Stimulated activated CD8-positive, alpha-beta memory T cell treated with anti-CD3 and anti-CD28 coated beads, Interleukin-2, amount 100 ng/mL, for 48 hours (primary cell): ENCODE measurements at places on chromosomes 11 and 22.
A peak's percentile ranks its signal among the peaks of the same experiment; 100 is the strongest.

GRCh38 chr22:23826510-23827350 is 12.1 kb downstream of the DERL3 start:
- no peak for DNase-seq

DNA sequence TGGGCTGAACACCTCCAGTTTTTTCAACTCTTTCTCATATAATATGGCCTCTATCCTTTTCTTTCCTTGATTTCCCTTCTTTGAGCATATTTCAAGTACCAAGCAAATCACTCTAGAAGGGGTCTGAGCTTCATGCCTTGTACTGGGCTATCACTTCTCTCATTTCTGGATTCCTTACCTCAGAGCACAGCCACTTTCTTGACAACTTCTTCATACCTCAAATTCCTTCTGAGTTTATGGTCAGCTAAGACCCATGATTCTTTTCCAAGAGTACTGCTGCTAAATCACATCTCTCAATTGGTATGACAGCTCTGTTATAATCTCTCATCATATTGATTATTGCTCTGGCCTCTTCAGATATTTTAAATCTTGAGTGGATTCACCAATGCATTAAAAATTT is 224.8 kb upstream of the ZBED5 start:
- DNase-seq = no peak

GRCh38 chr22:39655004-39655579 is 84.5 kb downstream of the CACNA1I start:
- no peak for DNase-seq

DNA sequence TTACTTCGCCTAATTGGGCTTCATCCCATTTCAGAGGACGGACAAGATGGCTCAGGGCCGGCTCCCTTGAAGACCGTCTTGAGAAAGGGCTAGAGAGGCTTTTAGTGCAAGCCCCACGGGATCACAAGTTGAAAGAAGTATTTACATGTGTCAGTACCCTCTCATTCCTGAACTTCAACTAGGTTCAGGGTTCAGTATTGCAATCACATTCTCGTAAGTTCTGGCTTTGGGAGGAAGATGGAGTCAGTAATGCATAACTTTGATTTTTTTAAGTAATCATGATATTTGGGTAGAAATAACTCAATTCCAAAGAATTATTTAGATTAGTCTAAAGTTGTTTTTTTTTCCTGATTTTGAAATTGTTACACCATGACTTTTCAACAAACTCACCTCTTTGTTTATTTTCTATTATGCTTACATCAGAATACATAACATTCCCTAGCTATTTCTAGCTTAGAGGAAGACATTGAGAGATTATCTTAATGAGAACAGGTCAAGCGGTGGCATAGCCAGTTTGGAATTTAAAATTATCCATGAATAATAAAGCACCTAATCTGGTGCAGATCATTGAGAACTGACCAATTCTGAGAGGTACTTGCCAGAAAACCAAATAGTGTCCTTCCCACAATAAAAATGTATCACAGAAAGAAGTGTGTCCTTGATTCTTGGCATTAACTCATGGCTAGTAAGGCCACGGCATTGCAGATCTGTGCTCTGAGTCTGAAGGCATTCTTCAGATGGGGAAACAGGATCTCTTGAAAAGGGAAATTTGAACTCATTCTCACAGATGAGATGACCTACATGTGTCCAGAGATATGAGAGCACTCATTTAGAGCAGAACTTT is 92.1 kb upstream of the BLID start:
- DNase-seq = no peak

GRCh38 chr11:13277768-13278608 is at the start of gene BMAL1:
TSS of gene BMAL1 (plus strand) at chr11:13277790. CDS start at chr11:13354309, 76,519 bp downstream.
- peak; percentile 44 for DNase-seq

- no peak for DNase-seq
These were observed 124.1 kb upstream of the MPPED2 start for GRCh38 chr11:30710221-30710620.

- no peak for DNase-seq
These were observed 15.6 kb downstream of the PCF11 start for GRCh38 chr11:83172551-83172950.

GRCh38 chr11:124776865-124777645 is 15.0 kb upstream of the ESAM start:
- no peak for DNase-seq

- no peak for DNase-seq
These were observed 11.9 kb downstream of the HIRA start for GRCh38 chr22:19419464-19420178.

- no peak for DNase-seq
These were observed 62.5 kb downstream of the MACROD1 start for GRCh38 chr11:64103277-64103985.

DNA sequence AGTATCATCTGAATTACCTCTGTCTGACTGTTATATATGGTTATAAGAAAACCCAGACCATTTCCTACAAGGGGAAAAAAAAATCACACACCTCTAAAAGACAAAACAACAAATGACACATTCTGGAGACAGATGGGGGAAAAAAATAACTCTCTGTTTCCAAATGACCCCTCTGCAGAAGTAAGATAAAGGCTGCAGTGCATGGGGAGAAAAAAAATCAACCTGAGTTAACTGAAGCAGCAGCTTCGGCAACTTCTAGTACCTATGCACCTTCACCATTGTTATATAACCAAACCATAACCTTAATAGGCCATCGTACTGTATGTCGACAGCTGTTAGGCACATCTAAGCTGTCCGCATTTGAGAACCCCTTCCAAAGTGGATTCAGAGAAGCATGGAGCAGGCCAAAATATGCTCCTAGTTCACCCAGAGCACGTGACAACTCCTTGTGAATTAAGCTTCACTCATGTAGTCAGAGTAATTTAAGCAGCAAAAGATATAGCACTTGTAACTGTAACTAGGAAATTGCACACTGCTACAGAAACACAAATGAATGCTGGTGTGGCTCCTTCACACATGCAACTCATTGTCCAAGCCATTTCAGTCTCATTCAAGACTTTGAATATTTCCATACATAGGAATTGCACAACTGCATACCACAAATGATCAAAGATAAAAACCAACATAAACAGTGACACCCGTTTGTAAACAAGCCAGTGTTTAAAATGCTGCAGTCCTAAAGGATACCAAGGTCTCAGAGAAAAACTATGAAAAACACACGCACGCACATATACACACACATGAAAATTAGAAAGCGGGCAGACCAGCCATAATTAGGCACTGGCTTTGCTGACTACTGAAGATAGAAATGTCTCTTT is 2.7 kb downstream of the SIK3 start:
- DNase-seq = no peak

DNA sequence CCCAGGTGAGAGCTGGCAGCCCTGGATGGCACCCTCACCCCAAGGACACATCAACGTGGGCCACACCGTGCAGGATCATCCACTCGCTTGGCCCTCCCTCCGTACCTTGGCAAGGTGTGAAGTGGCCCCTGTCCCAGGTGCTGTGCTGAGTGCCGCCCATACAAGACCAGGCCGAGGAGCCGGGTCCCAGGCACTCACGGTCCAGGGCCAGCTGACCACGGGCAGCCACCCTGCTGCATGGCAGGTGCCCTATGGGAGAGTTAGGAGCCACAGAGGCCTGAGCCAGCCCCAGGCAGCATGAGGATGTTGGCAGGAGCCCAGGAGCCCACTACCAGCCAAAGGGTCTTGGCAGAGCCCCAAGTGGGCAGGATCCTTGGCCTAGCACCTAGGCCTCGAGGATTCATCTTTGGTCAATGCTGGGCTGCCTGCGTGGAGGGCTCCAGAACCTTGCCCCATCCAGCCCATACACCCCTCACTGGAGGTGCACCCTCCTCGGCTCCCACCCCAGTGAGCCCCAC is 19.6 kb downstream of the RTN4R start:
- no peak for DNase-seq

GRCh38 chr11:33982661-33983060 is 68.9 kb upstream of the CAPRIN1 start:
- DNase-seq = no peak

DNA sequence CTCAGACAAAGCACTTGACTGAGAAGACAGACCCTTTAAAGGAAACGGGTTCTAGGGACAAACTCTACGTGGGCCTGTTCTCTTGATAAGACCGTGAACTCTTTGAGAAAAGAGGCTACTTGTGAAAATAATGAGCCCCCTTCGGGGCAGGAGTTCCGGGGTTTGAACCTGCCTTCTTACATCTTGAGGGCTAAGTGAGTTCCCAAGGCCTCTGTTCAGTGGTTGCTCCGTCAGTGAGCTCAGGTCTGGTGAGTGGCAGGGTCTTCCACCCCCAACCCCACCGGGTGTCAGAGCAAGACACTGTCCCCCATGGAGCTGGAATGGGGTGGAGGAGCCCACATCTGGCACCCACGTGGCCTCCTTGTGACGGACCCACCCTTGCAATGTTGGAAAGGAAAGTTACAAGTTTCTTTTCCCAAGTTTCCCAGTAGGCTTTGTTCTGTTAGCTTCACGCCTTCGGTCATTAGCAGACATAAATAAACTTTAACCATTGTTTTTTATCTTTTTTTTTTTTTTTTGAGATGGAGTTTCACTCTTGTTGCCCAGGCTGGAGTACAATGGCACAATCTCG is 6.3 kb upstream of the SAMM50 start:
- DNase-seq = no peak

DNA sequence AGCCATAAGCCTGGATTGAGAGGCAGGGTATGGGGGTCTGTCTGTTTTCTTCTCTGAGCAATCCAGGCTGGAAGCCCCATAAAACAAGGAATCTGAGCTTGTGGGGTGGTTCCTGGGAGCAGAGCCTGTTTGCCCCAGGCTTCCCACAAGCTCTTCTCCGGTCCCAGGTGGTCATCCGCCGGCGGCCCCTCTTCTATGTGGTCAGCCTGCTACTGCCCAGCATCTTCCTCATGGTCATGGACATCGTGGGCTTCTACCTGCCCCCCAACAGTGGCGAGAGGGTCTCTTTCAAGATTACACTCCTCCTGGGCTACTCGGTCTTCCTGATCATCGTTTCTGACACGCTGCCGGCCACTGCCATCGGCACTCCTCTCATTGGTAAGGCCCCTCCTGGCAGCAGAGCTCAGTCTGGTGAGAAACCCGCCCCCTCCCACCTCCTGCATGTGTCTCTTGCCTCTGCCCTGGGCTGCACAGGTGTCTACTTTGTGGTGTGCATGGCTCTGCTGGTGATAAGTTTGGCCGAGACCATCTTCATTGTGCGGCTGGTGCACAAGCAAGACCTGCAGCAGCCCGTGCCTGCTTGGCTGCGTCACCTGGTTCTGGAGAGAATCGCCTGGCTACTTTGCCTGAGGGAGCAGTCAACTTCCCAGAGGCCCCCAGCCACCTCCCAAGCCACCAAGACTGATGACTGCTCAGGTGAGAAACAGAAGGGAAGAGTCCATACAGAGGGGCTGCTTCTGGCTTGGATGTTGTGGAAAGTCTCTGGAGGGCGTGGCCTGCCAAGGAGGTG is 11.6 kb downstream of the HTR3A start:
- no peak for DNase-seq

- DNase-seq = no peak
These were observed 214.3 kb downstream of the NXPE2 start for GRCh38 chr11:114892381-114893197.

- DNase-seq = no peak
These were observed 119.7 kb downstream of the RCN1 start for GRCh38 chr11:32210556-32210955.

GRCh38 chr11:134677397-134677822 is 265.4 kb upstream of the B3GAT1 start:
- no peak for DNase-seq

- no peak for DNase-seq
These were observed 35.9 kb downstream of the RPL3 start for GRCh38 chr22:39283322-39284141.

DNA sequence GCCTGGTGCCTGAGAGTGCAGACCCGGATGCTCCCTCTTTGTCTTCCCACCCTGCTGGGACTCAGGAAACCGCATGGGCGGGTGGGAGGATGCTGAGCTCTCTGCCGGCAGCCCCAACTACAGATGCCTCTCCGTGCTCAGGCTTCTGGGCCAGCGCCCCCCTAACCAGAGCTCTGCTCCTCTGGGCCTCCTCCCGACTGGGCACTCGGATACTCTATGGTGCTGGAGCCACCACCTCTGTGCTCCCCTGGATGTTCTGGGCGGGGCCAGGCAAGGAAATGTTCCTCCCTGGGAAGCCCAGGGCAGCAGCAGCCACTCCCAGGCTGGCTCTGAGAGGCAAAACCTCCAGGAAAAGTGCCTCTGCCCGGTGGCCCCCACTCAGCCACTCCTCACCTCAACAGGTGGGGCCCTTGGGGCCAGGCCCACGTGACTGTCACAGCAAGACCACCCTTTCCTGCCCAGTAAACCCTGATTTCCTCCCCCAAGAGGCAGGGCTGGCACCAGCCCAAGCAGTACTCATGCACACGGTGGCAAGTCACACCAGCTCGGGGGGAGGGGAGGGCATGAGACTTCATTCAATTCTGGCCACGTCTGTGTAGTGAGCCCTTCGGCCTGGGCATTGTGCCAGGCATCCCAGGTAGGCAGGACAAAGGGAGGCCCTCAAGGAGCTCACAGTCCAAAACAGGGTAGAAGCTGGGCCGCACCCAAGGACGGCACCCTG is 54.7 kb upstream of the TCF20 start:
- no peak for DNase-seq

GRCh38 chr11:11598243-11598642 is 23.6 kb downstream of the GALNT18 start:
- DNase-seq = no peak

DNA sequence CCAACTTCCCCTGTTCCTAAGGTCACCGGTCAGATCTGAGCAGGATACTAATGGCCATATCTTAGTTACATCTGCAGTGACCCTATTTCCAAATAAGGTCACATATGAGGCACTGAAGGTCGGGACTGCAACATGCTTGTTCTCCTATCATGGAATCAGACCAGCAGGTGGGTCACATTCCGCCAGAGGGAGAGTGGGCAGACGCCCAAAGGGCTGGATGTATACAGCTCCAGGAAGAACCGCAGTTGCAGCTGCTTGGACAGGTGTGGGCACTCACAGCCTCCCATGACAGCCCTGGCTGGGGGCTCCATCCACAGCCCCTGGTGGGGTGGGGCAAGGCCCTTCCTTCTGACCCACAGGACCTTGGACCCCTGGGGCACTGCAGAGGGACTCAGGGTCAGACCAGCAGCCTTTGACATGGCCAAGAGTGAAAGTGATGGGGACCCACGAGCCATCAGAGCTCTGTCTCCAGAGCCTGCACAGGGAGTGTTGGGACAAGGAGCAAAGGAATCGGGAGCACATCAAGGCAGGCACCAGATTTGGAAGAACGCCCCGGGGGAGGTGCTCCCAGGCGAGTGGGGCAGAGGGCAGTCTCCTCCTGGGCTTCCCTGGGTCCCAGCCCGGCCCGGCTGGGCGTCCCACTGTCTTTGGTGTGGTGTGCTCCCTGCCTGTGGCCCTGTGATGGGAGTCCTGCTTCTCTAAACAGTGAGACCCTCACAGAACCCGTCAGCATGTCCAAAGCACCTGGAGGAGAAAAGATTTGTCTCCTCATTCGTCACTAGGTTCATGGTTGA is 13.3 kb upstream of the CD81 start:
- DNase-seq = no peak
